ENCODE measurements at places on chromosomes 5 and 9. TPM values are rescaled to one million over a fixed set of nuclear protein-coding genes. Genes with fewer than 3 reads are reported as not detected.

The PCDHA6 gene
- 0.22 TPM for total RNA-seq

The IFNA21 gene
- total RNA-seq = not detected

The PCDHA10 gene
- total RNA-seq = 0.11 TPM

The EQTN gene
- total RNA-seq = not detected

DNA sequence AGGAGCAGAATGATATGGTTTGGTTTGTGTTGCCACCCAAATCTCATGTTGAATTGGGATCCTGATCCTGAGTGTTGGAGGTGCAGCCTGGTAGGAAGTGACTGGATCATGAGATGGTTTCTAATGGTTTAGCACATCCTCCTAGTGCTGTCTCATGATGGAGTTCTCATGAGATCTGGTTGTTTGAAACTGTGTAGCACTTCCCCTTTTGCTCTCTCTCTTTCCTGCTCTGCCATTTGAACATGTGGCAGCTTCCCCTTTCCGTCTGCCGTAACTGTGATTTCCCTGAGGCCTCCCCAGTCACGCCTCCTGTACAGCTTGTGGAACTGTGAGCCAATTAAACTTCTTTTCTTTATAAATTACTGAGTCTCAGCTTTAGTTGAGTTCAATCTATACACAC is 756.8 kb upstream of the CDH6 start:
- no peak overlapping the region for H3K27ac ChIP-seq
- H3K4me3 ChIP-seq = no peak overlapping the region
- no peak for DNase-seq
- H3K36me3 ChIP-seq = no peaks in the 10 kb centered on the region
- H3K4me1 ChIP-seq = no peaks in the 10 kb centered on the region
- no peaks in the 10 kb centered on the region for H3K27me3 ChIP-seq

DNA sequence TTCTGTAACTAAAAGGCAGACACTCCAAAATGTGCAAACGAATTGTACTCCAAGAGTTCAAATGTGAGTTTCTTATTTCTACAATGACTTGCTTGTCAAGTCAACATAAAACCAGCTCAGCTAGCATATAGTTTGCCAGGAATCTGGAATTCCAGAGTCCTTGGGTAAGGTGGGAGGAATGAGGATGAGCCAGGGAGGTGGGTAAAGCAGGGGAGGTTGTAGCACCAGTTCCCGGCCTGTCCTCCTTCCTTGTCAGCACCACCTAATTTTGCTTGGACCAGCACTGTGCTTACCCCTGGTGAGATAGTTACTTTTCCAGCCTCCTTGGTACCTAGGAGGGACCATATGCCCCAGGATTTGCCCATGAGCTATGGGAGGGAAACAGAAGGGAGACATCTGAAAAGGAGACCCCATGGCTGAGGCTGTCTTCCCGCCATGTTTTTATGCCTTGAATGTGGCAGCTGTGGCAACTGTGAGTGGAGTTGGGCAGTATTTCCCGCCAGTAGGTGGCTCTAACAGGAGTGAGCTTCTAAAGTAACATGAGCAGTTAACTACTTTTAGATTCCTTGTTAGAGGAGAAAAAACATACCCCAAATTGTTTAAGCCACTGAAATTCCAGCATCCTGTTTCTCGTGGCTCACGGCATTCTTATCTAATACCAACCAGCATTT is 302.5 kb downstream of the TENT4A start:
- no peaks in the 10 kb centered on the region for H3K4me1 ChIP-seq
- DNase-seq = no peak
- no peak overlapping the region for H3K27ac ChIP-seq

GRCh38 chr5:96565582-96566265 is 96.5 kb upstream of the CAST start:
- H3K27me3 ChIP-seq = no peaks in the 10 kb centered on the region
- peak overlapping the region; percentile 50 for H3K4me3 ChIP-seq

- no peak overlapping the region for H3K27ac ChIP-seq
- DNase-seq = no peak
- H3K36me3 ChIP-seq = no peaks in the 10 kb centered on the region
- no peak overlapping the region for H3K4me3 ChIP-seq
- H3K4me1 ChIP-seq = no peaks in the 10 kb centered on the region
Observed at GRCh38 chr5:5560016-5560415, 137.5 kb downstream of the ICE1 start.

DNA sequence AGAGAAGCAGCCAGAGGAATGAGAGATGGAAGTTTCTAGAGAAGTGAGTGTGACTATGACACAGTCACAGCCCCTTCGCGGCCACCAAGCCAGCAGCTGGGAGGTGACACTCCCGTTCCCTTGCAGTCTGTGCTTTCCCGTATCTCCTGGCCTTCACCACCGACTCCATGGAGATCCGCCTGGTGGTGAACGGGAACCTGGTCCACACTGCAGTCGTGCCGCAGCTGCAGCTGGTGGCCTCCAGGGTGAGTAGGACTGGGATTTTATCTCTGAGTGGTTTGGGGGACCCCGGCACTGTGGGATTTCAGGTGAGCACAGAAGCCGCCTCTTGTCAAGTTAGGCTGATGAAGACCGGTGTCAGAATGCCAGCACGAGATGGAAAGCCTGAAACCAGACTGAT is 12.1 kb upstream of the SLC2A8 start:
- H3K36me3 ChIP-seq = no peaks in the 10 kb centered on the region
- no peak overlapping the region for H3K27ac ChIP-seq
- peaks cover 60% of the 10 kb centered on the region for H3K27me3 ChIP-seq
- no peak for DNase-seq
- 0 out of 2 replicates have a peak, but pooled peaks cover 9% of the 10 kb centered on the region for H3K4me1 ChIP-seq
- no peak overlapping the region for H3K4me3 ChIP-seq

GRCh38 chr5:73821003-73821402 is 195.0 kb downstream of the ARHGEF28 start:
- H3K27ac ChIP-seq = no peak overlapping the region
- peaks cover 83% of the 10 kb centered on the region for H3K4me1 ChIP-seq
- no peaks in the 10 kb centered on the region for H3K36me3 ChIP-seq
- no peak for DNase-seq
- H3K4me3 ChIP-seq = no peak overlapping the region
- no peaks in the 10 kb centered on the region for H3K27me3 ChIP-seq

- DNase-seq = peak; percentile 31
- H3K27ac ChIP-seq = no peak overlapping the region
- H3K36me3 ChIP-seq = no peaks in the 10 kb centered on the region
Observed at GRCh38 chr5:125550274-125550673, 803.8 kb upstream of the ZNF608 start.

GRCh38 chr5:109388407-109388806 is 21.4 kb downstream of the PJA2 start:
- peak; percentile 65 for DNase-seq
- no peak overlapping the region for H3K4me3 ChIP-seq
- peaks cover 26% of the 10 kb centered on the region for H3K4me1 ChIP-seq

DNA sequence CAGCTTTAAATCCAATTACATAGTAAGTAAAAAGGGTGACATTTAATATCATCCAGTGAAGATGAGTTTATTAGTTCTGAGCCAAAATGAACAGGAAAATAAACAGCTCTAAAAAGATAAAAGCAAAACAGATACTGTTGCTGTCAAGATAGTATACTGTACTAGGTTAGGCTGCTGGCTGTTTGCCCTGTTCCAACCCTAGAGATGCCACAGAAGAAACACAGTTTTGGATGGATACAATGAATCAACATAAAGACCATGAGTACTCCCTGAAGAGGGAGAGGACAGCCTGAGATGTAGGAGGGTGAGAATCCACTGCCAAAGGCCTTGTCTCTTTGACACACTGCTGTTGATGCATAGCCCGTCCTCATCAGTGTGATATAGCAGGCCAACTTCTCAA is 1302.7 kb downstream of the EFNA5 start:
- no peak overlapping the region for H3K4me3 ChIP-seq
- H3K27me3 ChIP-seq = no peaks in the 10 kb centered on the region
- no peaks in the 10 kb centered on the region for H3K36me3 ChIP-seq
- no peak for DNase-seq
- no peak overlapping the region for H3K27ac ChIP-seq

DNA sequence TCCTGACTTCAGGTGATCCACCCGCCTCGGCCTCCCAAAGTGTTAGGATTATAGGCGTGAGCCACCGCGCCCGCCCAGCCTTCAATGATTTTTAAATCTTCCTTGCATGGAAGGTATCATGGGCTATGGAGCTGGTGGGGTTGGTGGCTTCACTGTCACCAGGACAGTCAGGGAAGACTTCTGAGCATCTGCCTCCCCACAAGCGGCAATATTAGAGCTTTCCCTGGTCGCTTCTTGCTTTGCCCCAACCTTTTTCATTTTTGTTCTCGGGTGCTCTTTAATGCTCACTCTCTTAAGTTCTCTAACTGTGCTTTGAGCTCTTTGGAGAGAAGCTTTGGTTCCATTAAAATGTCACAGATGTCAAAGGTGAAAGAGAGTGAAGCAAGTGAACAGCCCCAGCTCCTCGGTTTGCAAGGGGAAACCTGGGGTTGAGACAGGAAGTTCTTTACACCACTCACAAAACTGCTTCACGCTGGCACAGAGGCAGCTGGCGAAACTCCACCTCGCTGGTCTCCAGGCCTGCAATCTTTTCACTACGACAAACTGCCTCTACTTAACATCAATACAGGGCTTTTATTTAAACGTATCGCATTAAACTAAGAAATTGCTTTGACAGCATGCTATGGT is 142.5 kb upstream of the RETREG1 start:
- no peak overlapping the region for H3K4me3 ChIP-seq
- no peaks in the 10 kb centered on the region for H3K4me1 ChIP-seq
- no peak overlapping the region for H3K27ac ChIP-seq

DNA sequence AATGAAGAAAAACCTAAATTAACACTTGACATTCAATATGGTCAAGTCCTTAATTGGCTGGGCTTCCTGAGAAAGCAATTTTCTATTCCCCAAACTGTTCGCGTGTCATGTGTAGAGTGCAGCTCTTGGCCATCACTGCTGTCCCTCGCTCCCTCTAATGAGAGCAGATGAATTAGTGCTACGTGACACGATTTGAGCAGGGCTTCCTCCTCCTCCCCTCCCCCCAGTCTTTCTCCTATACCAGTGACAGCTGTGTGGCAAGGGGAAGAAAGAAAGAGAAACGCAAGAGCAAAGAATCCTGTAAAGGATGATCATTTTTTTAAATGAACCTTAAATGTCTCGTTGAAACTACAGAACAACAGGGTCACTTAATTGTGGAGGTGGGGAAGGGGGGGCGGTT is 159.6 kb downstream of the BNC2 start:
- peaks cover 34% of the 10 kb centered on the region for H3K4me1 ChIP-seq
- no peak overlapping the region for H3K27ac ChIP-seq
- no peaks in the 10 kb centered on the region for H3K27me3 ChIP-seq
